ENCODE measurements at places on chromosomes 1 and 21.
A peak's percentile ranks its signal among the peaks of the same experiment; 100 is the strongest.

- no peak for DNase-seq
Observed at GRCh38 chr1:25012966-25013962, 83.2 kb upstream of the RUNX3 start.

DNA sequence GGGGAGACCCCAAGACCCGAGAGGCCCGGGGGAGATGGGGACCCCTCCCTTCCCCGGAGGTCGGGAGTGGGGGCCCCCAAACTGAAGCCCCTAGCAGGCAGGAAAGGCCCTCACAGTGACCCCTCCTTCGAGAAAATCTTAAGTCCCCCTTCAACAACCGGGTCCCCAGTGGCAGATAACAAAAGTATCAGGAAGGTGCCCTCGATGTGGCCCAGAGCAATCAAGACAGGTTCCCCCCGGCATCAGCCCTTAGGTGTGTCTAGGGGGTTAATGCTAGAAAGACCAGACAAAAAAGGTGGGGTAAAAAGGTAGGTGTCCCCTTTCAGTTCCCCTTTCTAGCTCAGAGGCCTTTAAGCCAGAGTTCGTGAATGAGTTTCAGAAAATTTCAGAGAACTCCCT, 282 bp upstream of the ECE1 start:
- DNase-seq: no peak

GRCh38 chr21:28614791-28615190, 377.9 kb downstream of the LTN1 start:
- no peak for DNase-seq

DNA sequence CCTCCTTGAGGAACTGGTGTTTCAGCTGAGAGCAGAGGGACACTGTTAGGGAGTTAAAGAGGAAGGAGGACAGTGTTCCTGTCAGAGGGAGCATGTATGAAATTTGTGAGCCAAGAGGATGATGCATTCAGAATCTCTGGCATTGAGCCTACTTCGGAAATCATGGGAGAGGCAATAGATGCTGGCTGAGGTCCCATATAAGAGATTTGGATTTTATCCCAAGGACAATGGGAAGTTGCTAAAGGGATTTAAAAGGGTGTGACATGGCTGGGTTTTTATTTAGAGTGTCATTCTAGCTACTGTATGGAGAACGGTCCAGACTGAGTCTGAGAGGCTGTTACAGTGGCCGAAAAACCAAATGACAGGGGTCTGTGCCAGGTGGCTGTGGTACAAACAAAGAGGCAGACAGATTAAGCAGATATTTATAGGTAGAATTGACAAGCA, 403.2 kb upstream of the B3GALT2 start:
- DNase-seq: peak; percentile 23

DNA sequence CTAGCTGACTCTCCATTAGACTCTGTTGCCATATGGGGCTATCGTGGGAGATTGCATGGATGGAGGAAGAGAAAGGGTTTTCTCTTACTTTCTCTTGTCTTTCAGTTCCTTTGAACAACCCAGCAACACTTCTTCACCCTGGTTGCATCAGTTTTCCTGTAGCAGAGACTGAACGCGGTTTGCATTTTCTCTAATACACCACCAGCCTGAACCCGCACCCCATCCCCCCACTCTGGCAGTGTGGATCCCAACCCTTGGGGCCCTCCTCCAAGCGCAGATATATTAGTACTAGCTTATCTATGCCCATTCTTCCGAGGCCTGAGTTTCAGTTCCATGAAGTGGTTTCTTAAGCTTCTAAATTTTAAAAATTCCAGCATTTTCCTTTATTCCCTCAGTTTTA, 12.6 kb downstream of the DR1 start:
- no peak for DNase-seq

DNA sequence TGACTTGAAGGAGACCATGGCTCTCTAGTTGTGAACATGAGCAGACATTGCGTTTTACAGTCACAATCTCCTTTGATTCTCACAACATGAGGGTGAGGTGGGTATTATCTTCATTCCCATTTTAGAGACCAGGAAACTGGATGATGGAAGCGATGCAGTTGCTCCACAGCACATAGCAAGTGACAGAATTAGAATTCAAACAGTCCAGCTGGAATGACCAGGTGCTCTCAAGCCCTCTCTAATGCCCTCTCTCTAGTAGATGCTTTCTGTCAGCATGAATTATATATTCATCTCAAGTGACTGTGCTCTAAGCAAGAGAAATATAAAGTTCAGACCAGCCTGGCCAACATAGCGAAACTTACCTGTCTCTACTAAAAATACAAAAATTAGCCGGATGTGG, 9.8 kb upstream of the KIF1B start:
- no peak for DNase-seq

DNA sequence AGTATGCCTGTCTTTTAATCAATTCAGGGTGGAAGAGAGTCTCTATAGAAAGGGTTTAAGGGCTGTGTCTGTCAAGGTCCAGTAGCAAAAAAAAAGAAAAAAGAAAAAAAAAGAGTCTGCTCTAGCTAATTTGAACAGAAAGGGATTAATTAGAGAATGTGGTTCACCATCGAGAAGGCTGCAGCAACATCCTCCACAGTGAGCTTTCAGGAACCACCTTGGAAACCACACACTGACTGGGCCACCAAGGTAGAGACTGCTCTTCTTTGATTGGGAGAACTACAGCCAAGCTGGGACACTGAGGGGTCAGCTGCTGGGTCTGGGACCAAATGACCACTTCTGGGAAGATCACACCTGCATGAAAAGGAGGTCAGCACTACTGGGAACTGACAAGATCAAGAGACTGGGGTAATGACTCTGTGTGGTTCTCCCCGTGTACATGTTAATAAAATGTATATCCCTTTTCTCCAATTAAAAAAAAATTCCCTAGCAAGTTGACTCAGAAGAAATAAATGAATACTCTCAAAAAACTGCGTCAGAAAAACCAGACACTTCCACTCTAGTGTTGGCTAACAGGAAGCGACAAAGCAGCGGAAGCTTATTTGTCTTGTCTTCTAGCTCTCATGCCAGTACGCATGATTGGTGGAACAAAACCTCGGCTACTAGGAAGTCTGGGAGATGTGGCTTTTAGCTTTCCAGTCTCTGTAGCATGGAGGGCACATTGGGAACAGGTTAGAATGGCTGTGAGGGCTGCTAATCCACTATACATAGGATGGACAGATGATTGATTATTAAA, 60.0 kb upstream of the IVNS1ABP start:
- no peak for DNase-seq

DNA sequence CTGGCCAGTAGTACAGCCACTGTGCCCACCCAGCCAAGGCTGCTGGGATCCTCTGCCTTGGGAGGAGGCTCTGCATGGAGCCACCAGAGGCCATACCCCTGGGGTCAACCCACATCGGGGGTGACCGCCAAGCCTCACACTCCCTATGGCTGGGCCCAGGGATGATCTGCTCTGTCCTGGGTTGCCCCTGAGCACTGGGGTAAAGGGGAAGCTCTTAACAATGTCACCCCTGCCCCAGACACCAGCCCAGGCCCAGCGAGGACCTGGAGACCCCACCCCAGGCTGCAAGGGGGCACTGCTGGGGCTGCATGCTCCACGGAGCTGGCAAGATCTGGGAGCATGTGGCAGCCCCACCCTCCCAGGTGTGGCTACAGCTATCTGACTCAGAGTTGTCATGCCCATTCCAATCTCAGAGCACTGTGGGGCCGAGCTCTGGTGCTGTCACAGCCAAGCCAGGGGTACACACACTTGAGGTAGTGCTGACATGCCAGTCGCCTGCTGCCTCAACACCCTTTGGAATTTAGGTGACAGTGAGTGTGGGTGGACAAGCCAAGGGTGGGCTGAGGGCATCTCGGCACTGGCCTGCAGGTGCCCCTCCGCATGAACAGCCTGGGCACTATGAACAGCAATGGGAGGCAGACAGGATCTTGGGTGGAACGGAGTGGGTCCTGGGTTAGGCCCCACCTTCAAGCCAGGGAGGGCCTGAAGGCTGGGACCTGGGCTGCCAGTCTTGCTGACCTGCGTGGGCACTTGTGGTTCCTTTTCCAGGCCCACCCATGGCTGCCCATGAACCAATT, 427.7 kb downstream of the LRRIQ3 start:
- no peak for DNase-seq

GRCh38 chr1:183783342-183783741, 21.6 kb upstream of the RGL1 start:
- no peak for DNase-seq

GRCh38 chr1:186188736-186189135, 186.3 kb downstream of the TPR start:
- DNase-seq: no peak

DNA sequence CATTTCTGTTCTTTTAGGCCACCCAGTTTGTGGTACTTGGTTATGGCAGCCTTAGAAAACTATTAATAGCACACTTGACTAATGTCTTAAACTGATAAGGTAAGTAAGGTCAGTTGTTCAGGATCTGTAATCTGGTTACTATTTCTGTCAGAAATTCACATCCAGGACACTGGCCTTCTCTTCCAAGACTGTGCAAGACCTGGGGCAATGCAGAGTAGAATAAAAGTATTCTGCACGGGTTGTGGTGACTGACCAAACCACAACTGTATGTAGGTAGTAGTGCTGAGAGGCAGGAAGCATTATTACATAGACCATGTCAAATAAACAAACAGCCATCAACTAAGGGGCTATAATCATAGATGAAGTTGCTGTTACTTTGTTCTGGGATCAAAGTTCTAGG, 46.7 kb downstream of the WARS2 start:
- DNase-seq: no peak

DNA sequence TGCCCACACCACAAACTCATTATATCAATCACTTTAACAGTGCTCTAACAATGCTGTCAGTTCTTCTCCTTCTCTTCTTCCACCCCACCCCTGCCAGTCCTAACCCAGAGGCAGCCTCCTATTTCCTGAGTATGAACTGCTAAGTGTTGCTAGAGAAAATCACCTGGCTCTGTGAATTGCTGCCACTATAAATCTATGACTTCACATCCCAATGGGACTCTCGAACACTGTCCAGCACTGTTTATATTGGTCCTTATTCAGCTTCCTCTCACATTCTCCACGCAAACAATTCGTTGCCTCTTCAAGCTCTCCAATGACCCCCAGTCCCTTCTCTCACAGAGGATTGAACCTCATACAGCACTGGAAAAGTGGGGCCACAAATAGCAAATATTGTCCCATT, 27.0 kb upstream of the USH2A start:
- DNase-seq: no peak

GRCh38 chr1:181010789-181011188, 11.9 kb downstream of the STX6 start:
- peak; percentile 29 for DNase-seq

DNA sequence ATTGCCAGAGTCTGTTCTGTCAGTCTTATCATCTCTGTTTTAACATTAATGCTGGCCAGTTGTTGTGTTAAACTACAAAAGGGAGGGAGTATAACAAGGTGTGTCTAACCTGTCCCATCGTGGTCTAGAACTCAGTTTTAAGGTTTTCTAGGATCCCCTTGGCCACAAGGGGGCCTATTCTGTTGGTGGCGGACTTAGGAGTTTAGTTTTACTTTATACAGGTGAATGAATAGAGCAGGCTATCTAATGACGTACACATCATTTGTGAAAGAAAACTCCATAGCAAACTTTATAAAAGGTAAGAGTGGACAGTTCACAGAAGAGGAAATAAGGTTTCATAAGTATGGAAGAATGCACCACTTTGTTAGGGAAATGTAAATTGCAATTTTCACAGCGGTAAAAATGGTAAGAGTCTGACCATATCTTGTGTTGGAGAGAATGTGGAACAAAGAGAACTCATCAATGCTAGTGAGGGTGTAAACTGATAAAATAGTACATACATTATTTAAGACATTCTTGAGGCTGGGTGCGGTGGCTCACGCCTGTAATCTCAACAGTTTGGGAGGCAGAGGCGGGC, 2.5 kb upstream of the ATF6 start:
- no peak for DNase-seq

DNA sequence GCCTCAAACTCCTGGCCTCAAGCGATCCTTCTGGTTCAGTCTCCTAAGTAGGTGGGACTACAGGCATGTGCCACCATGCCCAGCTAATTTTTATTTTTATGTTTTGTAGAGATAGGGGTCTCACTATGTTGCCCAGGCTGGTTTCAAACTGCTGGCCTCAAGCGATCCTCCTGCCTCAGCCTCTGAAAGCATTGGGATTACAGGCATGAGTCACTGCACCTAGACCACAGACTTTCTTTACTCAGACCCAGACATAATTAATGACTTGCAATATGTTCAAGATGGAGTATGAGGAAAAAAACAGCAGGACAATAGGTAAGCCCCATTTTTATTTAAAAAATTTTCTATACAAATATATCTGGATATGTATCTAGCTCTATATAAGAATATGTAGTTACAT, 13.2 kb downstream of the KANK4 start:
- no peak for DNase-seq

- DNase-seq: no peak
Observed at GRCh38 chr1:88727205-88727604, 43.1 kb downstream of the PKN2 start.

GRCh38 chr1:235649368-235650163, at the start of gene GNG4:
GNG4 (minus strand) TSS chr1:235649784; CDS start chr1:235583838, 65,946 bp downstream.
- no peak for DNase-seq

DNA sequence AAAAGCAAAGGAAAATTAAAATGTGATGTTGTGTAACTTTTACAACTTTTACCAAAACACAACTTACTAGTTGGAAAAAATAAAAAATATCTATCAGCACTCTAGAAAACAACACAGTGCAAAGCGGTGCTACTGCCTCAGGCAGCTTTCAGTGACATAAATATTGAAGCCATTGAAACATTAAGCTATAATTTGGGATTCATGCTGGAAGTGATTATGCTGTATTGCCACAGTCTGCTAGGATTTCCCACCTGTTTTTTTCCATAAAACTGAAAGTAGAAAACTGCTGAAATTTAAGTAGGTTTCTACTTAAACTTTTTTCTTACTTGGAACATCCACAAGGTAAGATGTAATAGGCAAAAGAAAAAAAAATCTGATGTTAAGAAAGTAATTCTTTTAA, 674.4 kb downstream of the KCNT2 start:
- DNase-seq: no peak

DNA sequence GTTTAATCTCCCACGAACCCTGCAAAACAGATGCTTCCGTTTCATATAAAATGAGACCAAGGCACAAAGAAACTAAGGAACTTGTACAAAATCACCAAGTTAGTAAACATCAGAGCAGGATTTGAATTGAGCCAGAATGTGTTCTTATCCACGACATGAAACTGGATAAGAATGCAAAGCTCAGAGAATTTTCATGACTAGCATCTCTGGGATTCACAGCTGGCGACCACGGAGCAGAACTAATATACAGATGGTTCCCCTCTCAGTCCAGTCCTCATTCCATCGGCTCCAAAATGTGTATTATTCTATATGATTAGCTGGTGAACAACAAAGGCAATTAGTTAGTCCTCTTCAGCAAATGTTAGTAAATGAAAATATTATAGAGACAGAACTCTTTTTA, 72.3 kb upstream of the ERG start:
- DNase-seq: no peak

GRCh38 chr1:111976332-111976731, 13.1 kb downstream of the KCND3 start:
- DNase-seq: no peak

GRCh38 chr1:228009116-228009827, 2.5 kb downstream of the WNT3A start:
- no peak for DNase-seq

DNA sequence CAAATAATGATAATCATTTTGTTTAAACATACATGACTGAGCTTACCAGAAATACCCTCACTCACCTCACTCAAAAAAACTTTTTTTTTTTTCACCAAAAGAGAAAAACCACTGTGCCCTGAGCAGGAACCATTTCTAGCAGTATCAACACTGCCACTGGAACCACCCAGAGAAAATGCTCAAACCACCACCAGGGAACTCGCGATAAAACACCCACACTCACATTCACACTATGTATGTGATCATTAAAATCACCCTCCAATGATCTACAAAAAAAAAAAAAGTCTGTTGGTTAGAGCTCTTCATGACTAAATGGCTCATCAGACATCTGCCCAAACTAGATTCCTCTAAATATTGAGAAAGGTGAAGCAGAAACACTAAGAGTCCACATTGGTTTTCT, 11.5 kb downstream of the TIAM1 start:
- no peak for DNase-seq
